NCI-H460 (cell line): ENCODE measurements at places on chromosomes 1 and 21.

DNA sequence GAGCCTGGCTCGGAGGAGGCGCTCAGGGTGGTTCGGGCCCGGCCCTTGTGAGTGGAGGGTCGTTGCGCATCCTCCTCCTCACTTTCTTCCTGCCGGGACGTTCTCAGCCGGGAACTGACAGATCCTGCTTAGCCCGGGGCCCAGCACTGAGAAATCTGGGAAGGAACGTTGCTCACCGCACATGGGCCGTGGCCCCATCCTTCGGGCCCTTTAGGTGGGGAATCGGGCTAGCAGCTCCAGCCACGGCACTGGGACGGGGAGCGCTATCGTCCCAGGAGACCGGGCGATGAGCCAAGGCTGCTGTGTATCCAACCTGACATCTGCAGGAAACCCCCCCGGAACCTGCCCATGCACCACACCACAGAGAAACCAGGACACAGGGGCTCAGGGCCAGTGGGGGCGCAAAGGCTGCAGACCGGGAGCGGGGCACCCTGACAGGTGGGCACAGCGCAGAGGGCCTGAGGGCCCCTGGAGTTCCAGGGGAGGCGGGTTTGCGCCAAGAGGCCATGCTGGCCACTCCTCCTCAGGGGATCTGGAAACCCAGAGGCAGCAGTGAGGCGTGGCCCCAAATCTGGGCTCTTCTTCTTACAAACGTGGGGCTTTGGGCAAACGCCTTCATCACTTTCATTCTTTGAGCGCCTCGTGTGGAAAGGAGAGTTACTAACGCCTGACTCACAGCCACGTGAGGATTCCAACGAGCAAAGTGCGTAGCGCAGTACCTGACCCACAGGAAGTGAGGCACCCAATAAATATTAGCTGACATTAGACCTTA lies at the start of gene SH2D5:
TSS of gene SH2D5 (minus strand) at position 116 of the 772 bp plus-strand sequence. CDS start 4,659 bp downstream, outside the sequence.
- DNase-seq: peak; percentile 80

DNA sequence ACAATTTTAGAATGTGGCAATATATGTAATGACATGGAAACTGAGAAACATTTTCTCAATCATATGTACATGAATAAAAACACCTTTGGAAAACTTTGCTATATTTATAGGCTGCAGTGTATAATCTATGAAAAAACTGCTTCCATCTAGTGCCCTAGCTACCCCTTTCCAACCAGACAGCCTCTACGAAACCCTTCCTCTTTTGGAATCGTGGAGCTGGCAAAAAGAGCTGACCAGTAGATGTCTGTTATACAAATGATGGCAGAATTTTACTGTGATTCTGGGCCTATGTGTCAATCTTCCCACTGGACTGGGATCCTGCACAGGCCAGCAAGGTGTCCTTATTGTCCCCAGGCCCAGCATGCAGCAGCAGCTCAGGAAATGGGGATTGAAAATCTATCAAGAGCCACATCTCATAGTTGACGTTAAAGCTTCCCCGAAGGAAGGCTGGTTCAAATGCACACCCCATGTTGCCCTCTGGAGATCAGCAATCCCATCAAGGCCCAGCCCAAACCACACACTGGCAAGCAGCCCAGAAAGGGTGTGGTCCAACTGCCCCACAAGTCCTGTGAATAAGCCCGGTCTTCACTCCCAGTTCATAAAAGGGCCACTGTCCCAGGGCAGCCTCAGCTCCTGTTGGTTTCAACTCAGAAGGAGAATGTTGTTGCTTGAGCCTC lies 8.8 kb upstream of the FAM20B start:
- peak; percentile 95 for DNase-seq

- peak; percentile 67 for DNase-seq
Observed at GRCh38 chr1:172906778-172907592, 143.8 kb downstream of the TNFSF18 start.

GRCh38 chr1:194929357-194929756 lies 1678.9 kb downstream of the KCNT2 start:
- no peak for DNase-seq

DNA sequence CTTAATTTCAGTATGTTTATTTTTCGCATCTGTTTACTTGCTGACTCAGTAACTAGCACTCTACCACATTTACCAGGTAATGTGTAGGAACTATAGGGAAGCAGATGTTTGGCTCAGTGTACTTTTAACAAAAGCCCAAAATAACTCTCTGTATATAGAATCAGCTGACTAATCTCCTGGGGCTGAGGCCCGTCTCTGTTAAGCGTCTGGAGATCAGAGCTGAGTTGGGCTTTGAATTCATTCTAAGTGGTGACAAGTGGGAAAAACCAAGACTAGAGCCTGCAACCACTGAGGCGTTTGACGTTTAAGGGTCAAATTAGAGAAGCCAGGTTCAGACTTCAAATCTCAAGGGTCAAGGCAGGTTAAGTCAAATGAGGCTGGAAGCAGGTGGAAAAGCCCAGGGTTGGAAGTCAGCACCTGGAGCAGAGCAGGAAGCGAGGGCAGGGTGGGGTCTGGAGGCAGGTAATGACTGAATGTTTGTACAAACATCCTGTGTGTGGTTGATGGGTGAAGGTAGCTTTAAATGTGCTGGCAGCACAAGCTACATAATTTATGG lies 56.8 kb upstream of the LYST start:
- DNase-seq: no peak

DNA sequence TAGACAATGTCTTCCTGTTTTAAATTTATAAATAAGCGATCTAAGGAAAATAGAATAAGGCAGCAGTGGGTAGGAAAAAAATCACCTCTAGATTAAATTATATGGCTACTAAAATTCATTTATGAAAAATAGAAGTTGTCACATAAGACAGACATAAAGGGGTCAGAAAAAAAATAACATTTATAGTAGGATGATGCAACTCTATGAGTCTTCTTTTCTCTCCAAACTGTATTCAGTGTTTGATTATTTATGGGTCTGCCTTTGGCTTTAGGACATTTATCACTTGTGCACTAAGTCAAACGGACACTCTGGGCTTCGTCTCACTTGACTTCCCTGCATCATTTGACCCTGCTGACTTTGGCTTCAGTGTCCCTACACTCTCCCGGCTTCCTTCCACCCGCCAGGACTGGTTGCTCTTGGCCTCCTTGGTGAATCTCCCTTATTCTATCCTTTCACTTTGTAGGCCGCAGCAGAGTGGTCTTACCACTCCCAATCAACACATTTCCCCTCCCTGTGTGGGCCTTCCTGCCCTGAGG lies 47.0 kb upstream of the DESI2 start:
- no peak for DNase-seq

DNA sequence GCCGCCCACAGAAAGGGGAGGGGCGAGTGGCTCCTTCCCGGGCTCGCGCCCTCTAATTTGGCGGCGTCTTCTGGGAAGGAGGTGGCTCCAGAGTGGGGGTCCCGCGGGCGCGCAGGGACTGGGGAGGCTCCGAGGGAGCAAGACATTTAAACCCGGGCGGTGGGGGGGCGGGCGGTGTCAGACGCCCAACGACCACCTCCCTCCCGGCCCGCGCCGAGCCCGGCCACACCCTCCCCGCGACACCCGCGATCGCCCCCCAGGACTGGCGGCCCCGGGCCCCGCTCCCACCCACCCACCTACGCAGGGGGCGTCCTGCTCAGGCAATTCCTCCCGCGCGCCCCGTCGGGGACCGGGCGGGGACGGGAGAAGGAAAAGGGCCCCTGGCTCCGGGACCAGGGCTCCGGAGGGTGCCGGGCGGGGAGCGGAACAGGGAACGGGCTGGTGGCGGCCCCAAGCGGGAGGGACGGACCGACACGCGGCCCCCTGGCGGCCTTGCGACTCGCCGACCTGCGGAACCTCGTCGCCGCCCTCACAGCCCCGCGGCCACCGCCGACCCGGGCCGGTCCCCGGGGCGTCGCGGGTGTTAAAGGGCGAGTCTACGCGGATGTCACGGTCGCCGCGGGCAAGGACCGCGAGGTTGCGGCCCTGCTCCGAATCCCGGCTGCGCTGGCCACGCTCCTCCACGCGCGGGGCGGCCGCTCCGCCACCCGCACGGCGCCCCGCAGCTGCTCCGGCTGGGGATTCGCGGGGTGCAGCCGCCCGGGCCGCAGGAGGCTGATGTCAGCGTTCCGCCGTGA lies 94.0 kb upstream of the FMN2 start:
- DNase-seq: peak; percentile 30

DNA sequence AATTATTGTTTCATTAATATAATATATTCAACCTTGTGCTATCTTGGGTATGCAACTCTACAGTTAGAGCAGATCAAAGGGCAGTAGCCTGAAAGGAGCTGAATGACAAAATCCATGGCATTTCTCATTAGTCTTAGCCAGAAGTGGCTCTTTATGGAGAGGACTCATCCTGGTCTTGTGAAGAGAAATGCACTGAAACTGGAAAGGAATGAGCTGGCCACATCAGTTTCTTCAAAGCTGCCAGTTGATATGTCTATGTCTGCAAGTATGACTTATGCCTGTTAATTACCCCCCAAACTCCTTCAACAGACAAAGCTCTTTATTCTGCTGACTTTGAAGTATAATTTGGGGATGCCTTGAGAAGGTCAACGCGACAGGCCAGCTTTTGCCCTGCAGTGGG lies 119.0 kb upstream of the UBE2U start:
- DNase-seq: no peak

DNA sequence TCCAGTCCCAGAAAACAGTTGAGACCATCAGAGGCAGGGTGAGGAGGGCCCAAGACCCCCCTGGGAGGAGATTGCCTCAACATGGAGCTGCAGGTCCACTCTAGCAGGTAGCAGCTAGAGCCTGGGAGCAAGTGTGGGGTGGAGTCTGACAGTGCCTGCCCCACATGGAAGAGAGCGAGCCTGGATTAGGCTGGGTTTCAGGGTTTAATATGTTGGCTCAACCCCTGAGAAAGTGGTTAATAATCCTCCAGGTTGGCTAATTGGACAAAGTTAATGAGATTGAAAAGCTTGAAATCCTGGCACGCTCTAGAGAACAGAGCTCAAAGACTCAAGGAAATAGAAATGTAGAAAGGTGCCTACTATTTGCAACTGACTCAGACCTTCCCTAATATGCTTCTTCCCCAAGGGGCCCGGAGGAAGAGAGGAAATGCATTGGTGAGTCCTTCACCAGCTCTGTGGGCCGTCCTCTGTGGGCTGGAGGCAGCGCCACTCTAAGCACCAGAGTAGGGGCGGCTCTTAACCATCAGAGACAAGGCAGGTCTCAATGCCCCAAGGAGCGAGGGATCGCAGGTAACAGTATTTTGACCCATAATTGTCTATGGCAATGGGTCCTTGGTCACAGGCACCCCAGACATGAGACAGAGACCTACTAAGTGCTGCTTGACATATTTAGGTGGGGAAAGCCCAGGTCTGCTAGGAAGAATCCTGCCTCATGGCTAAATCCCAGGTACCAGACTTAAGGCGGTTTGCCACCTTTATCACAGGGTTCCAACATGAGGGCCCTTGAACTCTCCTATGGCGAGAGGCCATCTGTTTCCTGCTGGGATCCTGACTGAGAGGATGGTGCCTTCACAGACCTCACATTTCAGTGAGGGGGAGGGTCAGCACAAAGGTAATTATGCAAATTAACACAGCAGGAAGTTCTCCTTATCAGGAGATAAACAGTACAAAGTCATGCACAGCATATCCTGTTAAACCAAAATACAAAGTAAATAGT lies 33.8 kb downstream of the RSPH1 start:
- no peak for DNase-seq

- DNase-seq: no peak
Observed at GRCh38 chr1:222232842-222233241, 315.1 kb downstream of the HHIPL2 start.

DNA sequence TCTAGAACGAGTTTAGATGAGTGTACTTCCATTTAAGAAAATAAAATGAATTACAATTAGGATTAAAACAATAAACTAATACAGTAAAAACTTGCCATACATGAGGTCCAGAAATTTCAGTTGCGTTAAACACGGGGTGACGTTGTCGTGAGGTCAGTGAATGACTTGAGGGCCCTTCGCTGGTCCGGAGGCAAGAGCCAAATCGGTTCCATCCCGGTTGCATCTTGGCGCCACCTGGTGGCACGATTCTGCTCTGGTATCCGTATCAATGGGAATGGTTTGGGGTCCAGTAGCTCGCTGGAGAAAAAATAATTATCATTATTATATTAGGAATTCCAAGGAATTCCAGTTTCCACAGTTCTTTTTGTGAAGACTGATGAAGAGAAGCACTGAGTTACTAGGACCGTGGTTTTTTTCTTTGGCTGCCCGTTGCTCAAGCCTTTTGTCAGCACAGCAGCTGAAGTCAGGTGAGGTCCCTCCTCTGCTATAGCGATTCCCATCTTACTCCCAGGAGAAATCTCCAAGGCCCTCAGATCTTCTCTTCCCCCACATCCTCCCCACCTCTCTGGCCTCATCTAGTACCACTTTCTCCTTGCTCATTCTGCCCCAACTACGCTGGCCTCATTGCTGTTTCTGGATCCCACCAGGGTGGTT lies 161.4 kb downstream of the SLC35F3 start:
- DNase-seq: peak; percentile 81

DNA sequence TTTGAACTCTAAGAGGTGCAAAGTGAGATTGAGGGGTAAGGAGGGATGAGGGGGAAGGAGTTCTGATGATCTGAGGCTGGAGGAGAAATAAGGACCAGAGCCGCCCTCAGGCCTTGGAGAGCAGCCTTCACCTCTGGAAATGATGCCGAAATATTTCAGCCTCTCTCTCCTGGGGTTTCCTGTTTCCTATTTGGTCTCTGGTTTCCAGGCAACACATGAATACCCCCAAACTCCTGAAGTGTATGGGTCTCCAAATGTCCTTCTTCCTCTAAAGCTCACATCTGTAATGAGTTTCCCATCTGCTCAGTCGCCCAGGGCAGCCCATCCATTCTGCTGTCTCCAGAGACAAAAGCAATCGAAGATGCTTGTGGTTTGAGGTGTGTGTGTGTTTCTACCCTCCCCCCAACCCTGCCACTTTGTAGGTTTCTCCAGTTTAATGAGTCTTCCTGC lies 52.0 kb upstream of the FAM20B start:
- no peak for DNase-seq

- DNase-seq: no peak
Observed at GRCh38 chr1:101030881-101031280, 5.3 kb upstream of the DPH5 start.

GRCh38 chr1:174344162-174344561 lies 103.6 kb upstream of the GPR52 start:
- DNase-seq: no peak

DNA sequence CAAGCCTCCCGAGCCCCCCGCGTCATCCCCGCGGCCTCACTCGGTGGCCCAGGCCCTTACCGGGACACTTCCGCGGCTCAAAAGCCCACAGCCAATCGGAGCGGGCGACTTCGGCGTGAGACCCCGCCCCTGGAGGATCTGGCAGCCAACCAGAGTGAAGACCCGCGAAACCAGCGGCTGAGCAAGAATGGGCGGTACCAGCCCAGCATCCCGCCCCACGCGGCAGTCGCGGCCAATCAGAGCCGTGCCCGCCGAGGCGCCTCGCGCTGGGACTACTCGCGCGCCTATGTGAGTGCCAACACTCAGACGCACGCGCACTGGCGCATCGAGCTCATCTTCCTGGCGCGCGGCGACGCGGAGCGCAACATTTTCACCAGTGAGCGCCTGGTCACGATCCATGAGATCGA lies 22.5 kb downstream of the DISP3 start:
- no peak for DNase-seq

DNA sequence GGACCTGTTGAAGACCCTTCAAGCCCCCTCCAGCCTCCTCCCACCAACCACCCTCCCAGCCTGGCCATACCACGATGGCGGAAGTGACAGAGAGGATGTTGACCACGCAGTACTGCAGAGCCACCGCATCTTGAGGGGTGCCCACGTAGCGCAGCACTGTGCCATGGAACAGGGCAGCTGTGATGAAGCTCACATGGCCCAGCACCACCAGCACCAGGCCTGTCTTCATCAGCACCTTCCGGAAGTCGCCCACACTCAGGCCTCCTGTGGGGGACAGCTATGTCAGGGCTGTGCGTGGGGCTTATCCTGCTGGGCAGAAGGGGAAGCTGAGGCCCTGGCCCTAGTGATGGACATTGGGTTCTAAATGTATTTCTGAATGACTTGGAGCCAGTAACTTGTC lies 3.1 kb downstream of the TMEM54 start:
- DNase-seq: no peak
